ENCODE measurements at places on chromosomes 12 and 14.

DNA sequence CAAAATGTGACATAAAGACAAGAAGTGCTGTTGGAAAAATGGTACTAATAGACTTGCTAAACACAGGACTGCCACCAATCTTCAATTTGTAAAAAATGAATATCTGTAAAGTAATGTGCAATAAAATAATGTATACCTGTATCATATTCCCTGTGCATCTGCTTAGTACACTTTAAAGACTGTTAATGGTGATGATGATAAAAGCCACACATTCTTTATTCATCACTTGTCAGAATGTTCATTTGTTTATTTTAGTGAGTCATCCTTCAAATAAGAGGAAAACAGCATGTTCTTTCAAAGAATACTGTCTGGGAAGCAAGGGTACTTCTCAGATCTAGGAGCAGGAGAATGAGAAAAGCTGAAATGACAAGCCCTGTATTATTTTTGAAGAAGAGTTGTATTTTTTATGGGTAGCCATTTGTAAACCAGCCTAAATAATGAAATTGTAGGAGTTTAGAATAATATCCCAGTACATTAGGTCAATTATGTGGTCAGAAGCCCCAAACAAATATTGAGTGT is 78.3 kb upstream of the PSMA6 start:
- DNase-seq = peak; percentile 26

DNA sequence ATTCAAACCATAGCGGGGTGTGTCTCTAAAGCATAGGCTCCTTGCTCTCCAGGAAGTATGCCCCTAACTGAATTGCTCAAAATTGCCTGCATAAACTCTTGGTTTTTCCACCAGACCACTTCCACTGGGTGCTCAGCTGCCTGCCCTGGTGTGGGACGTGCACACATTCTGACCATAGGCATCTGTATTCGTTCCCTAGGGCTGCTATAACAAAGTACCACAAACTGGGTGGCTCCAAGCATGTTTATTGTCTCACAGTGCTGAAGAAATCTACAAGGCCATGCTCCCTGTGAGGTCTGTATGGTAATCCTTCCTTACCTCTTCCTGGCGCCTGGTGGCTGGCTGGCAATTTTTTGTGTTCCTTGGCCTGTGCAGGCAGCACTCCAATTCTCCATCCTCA is 16.4 kb upstream of the GALNT6 start:
- DNase-seq = no peak

GRCh38 chr12:25800101-25800500 is 158.4 kb upstream of the RASSF8 start:
- peak; percentile 8 for DNase-seq

- no peak for DNase-seq
These were observed 65.0 kb downstream of the KICS2 start for GRCh38 chr12:64157110-64157509.

DNA sequence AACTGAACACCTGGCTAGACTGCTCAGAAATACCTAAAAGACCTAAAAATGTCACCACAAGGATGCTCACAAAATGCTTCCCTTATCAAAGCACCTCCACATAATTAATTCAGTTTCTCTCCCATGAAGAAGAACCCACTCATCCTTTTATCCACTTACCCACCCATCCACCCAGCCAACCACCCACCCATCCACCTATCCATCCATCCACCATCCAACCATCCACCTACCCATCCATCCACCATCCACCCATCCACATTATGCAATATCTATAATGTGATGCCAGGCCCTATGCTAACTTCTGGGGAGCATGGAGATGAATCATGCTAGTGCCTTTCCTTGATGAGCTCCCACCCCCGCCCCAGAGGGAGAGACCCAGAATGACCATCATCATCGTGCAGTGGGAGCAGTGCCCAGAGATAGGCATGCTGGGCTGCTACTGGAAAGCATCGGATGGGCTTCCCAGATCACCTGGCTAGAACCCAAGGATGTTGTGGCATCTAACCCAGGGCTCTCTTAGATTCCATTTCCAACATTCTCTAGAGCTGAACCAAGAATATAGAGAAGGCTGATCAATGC is 166.6 kb downstream of the TTC7B start:
- no peak for DNase-seq

GRCh38 chr12:107457362-107457935 is 228.2 kb upstream of the PWP1 start:
- DNase-seq = no peak

GRCh38 chr12:106918746-106919145 is 37.0 kb upstream of the TMEM263 start:
- peak; percentile 39 for DNase-seq

DNA sequence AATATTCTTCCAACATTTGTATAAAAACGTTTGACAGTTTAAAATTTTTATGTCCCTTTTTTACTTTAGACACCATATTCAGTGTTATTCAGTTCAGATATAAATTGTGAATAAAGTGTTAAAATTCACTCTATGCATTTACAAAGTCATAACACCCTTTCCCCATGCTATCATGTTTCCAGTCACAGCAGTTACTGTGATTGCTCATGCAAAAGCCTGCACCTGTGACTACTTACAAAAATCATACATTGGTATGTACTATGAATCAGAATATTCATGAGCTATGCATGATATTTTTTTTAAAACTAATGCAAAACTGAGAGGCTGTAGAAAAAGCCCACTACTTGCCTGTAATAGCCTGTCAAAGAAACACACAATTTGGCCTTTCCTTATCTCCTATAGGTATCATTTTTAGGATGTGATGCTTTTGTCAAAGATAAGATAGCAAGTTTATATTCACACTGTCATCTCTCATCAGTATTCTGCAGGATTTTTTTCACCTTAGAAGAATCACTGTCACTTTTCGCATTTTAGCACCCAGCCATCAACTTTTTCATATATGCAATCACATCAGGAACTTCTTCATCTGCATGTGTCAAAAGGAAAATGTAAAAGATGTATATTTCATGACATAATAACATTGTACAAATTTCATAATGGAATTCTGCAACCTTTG is 443.2 kb downstream of the C12orf50 start:
- no peak for DNase-seq

DNA sequence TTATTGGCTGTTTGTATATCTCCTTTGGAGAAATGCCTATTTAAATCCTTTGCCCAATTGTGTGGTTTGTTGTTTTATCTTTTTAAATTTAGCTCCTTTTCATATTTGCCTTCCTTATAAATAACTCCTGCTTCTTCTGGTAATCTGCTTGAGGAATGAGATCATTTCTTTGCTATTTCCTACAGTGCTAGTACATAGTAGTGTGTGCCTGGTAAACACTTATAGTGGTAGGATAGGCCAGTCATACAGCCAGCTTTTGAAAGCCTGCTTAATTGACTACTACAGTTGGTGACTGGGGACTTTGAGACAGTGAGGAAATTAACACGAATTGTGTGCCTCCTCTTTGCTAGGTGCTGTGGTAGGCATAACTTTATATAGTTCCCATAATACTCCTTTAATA is 68.7 kb downstream of the BORCS5 start:
- DNase-seq = no peak

DNA sequence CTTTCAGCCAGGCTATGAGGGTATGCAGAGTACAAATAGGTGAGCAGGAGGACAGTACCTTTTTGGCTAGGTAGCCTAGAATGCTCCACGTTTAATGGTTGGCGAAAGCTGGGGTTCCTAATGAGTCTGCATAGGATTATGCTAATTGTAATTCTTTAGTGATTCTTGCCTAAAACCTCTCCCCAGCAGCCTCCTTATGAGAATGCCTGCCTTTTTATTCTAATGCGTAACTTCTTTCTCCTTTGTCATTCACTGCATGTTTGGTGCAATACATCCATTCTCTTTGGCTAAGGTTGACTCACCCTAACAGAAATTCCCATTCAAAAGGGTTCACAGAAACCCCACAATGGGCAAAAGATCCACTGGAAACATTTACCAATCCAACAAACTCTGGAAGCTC is 752.2 kb downstream of the FSCB start:
- DNase-seq = no peak

- DNase-seq = no peak
These were observed 10.2 kb upstream of the CMKLR1 start for GRCh38 chr12:108349278-108349688.

DNA sequence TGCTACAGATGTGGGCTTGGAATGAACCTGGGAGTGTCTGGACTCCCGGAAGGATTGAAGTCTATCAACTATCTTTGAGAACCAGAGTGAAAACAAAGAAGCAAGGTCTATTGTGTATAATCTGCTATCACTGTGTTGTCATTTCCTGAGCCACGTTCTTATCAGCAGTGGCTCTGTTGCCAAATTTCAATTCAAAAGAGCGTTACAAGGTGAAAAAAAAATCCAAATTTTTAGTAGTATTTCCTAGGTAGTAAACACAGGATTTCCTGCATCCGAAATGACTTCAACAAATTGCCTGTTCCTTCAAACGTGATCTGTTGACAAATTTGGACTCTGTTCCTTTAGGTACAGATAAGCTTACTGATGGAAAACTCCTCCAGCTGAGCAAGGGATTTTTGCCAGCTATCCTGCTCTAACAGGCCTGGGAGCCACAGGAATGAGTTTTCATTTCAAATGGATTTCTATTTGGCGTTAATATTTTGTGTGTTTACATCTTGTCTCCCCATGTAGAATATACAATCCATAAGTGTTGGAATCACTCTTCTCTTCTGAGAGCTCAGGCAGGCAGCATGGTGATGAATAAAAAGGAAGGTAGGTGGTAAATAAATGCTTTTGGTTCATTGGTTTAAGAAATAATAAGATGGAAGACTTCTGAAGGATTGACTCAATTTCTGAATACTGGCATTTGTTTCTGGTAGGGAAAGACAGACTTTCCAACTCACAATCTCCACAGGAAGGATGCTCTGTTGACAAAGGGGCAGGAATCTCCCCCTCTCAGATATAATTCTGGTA is 58.5 kb downstream of the GPR135 start:
- no peak for DNase-seq

- DNase-seq = no peak
These were observed 193.7 kb upstream of the BTG1 start for GRCh38 chr12:92339198-92339821.

DNA sequence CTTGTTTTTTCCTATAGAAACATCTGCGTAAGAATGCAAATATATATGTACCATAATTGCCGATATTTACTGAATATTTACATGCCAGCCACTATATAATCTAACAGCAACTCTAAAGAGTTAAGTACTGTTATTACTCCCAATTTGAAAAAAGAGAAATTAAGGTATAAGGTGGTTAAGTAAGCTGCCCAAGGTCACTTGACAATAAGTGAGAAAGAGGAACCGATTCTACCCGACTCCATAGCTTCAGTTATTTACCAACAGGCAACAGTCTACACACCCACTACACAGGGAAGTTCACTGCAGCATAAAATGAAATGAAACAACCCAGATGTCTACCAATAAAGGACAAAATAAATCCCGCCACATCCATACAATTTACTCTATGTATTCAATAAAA is 1.1 kb downstream of the MIS18BP1 start:
- DNase-seq = no peak

DNA sequence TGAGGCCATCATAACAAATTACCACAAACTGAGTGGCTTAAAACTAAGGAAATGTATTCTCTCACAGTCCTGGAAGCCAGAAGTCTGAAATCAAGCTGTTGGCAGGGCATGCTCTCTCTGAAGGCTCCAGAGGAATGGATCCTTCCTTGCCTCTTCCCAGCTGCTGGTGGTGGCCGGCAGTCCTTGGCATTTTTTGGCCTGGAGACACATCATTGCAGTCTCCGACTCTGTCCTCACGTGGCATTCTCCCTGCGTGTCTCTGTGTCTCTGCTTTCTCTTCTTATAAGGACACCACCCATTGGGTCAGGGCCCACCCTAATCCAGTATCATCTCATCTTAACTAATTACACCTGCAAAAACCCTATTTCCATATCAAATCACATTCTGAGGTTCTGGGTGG is 206.1 kb downstream of the SLC41A2 start:
- no peak for DNase-seq

DNA sequence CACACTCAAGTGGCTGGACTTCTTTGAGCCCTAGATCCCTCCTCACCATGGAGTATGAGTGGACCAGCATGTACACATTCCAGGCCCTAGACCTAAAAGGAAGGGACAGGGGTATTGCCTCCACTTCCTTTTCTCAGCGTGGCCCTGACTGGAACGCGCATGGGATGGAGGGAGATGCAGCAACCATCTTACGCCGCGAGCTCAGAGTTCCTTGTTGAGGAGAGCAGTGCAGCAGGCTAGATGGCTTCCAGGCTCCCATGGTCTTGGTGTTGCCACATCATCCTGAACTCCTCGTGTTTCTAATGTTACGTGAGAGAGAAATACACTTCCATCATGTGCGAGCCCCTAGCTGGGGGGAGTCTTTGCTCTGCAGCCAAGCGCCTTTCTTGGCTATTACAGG is 61.8 kb upstream of the DIO3 start:
- DNase-seq = no peak

- no peak for DNase-seq
These were observed 363.4 kb upstream of the ATP2B1 start for GRCh38 chr12:90071996-90072395.

DNA sequence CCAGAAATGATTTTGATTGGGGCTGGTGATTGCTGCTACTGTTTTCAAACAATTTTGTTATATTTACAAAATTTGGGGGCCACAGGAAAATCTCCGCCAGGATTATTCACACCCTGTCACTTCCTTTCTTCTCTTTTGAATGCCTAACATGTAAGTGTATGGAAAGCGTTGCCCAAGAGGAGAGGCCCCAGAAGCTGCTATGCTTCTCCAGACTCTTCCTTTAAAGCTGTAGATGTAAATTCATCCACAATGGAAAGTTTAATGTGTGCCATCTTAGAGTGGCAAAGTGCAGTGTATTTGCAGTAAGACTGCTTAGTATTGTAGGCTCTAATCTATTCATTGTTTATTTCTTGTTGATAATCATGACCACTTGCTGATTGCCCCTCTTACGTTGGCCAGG is 136.7 kb upstream of the LRIG3 start:
- no peak for DNase-seq

- DNase-seq = no peak
These were observed 15.3 kb upstream of the EML1 start for GRCh38 chr14:99777951-99778350.

GRCh38 chr12:5632453-5632852 is 200.5 kb downstream of the NTF3 start:
- no peak for DNase-seq

GRCh38 chr12:51191516-51192283 is 18.8 kb upstream of the TFCP2 start:
- DNase-seq = no peak

DNA sequence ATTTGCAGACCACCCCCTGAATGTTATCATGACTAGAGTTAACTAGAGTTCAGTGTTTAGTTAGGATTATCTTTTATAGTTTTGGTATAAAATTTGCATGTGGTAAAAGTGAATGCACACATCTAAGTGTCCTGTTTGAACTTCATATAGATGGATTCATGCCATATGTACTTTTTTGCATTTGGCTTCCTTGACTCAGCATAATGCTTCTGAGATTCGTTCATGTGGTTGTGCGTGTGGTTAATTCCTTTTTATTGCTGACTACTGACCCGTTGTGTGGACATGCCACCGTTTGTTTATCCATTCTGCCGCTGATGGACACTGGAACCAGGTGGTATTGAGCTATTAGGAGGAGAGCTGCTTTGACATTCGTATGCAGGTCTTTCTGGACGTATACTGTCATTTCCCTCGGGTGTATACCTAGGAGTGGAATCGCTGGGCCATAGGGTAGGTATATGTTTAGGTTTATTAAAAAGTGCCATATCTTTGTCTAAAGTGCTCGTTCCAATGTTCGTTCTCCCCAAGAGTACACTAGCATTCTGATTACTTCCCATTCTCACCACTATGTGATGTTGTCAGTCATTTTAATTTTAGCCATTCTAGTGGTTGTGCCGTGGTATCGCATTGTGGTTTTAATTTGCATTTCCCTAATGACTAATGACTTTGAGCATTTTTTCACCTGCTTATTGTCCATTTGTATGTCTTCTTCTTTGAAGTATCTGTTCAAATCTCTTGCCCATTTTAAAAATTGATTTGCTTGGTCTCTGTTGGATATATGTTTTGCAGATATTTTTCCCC is 37.7 kb downstream of the RIN3 start:
- DNase-seq = no peak

Data from NCI-H510A treated with DMSO at 0.1 percent for 48 hours (cell line).